ENCODE measurements at places on chromosomes 11 and 22.

GRCh38 chr11:90449606-90450005, 226.8 kb upstream of the CHORDC1 start:
- DNase-seq, result no peak

GRCh38 chr11:60834742-60835533, 7.0 kb upstream of the CCDC86 start:
- DNase-seq, result no peak

DNA sequence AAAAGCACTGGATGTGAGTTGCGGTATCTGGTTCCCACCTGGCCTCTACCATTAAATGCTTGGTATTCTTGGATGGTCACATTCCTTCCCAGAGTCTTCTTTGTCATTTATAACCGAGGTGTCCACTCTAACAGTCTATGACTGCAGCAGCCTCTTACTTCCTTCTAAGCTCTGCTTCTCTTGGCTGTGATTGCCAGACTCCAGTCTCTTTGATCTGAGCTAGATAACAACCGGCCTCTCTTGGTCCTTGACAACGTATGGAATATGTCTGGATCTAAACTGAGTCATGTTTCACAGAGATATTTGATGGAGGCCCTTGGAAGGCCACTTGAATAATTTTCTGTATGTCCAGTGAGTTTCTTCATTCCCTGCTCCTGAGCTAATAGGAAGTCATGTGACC, 141.6 kb upstream of the TENM4 start:
- DNase-seq, result no peak

DNA sequence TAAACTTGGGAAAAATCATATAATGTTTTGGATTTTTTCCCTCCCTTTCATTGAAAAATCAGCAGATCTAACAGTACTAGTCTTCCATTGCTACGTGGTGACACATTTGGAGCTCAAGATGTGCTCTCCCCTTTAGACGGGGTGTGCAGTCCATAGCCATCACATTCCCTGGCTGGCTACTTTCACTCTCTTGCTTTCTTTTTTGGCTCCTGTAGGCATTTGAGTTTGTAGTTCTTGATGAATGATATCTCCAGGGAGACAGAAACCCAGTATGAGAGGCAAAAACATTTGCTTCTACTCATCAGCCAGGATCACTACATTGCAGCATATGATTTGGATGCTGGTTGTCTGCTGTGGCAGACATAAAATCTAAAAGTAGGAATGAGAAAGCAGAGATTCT, 12.1 kb downstream of the CCDC81 start:
- no peak for DNase-seq

GRCh38 chr11:131092469-131092868, 176.2 kb upstream of the SNX19 start:
- DNase-seq, result no peak

DNA sequence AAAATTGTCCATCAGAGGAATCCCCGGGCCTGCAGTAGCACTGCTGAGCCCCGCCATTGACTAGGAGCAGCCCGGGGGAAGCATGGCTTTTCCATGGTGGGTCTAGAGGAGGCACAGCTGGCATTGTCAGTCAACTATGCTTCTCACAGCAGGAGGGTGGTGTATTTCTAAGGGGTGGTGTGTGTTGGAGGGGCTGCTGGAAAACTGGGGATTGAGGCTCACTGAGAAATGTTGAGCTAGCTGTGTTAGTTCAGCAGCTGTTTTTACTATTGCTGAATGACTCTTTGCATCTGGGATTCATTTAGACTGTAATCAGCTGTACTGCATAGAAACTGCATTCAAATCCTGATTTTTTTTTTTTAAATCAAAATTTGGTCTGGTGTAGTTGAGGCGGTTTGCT, 5.6 kb downstream of the DDX10 start:
- DNase-seq, result no peak

GRCh38 chr22:49502126-49502826, 325.4 kb downstream of the BRD1 start:
- DNase-seq, result no peak

DNA sequence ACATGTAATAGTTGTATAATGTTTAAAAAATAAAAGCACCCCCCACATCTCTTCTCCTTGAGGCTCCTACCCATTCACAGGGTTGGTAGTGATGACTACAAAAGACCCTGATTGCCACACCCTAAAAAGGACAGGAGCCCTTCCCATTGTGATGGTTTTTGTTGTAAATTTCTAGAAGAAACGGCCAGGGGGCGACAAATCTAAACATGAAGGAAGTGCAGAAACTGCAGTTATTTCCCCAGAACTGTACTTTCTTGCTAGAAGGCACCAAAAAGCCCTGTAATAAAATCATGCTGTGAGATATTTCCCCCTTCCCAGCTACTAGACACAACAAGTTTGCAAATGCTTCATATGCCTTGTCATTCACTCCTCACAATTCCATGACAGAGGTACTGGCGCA, 10.8 kb downstream of the PRR5L start:
- no peak for DNase-seq
